ENCODE measurements at places on chromosomes 5 and 9. TPM values are rescaled to one million over a fixed set of nuclear protein-coding genes. Genes with fewer than 3 reads are reported as not detected.

The SLC6A18 gene
- total RNA-seq = not detected

The JAKMIP2 gene
- total RNA-seq = 1.9 TPM

The MUSK gene
- not detected for total RNA-seq

The SOX30 gene
- total RNA-seq = 0.33 TPM

The THBS4 gene
- 3.6 TPM for total RNA-seq

The EXD3 gene
- 18.1 TPM for total RNA-seq

The BTF3 gene
- 729 TPM for total RNA-seq

The NR5A1 gene
- not detected for total RNA-seq

The CD74 gene
- 1,158 TPM for total RNA-seq

The TLE1 gene
- total RNA-seq = 0.53 TPM

The PCDHB12 gene
- not detected for total RNA-seq

The GPR150 gene
- 1.7 TPM for total RNA-seq

The NRG2 gene
- total RNA-seq = not detected

The SGCD gene
- not detected for total RNA-seq

The SLC34A1 gene
- total RNA-seq = 1.4 TPM

The CA9 gene
- 1.1 TPM for total RNA-seq

The INSL4 gene
- not detected for total RNA-seq

The RNF208 gene
- total RNA-seq = 2.5 TPM
